ENCODE measurements at places on chromosomes 5 and 9.

GRCh38 chr9:70011366-70011765 is 32.3 kb upstream of the MAMDC2 start:
- no peak for DNase-seq

DNA sequence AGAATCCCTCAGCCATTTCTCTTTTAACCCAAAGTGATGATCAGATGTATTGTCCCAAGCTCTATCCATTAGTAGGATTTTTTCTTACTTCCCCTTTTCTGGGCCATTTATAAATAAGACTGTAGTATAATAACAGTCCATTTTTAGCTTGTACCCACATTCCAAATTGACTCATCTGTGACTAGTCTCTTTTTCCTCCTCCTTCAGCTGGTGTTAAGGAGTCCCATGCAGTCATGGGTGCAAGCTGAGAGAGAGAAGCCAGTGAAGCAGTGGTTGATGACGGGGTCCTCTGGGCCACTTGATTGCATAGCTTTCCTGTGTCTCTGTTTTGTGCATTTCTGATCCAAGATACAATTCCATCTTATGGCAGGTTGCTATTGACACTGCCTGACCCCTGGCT is 476.0 kb upstream of the CD180 start:
- DNase-seq = no peak

DNA sequence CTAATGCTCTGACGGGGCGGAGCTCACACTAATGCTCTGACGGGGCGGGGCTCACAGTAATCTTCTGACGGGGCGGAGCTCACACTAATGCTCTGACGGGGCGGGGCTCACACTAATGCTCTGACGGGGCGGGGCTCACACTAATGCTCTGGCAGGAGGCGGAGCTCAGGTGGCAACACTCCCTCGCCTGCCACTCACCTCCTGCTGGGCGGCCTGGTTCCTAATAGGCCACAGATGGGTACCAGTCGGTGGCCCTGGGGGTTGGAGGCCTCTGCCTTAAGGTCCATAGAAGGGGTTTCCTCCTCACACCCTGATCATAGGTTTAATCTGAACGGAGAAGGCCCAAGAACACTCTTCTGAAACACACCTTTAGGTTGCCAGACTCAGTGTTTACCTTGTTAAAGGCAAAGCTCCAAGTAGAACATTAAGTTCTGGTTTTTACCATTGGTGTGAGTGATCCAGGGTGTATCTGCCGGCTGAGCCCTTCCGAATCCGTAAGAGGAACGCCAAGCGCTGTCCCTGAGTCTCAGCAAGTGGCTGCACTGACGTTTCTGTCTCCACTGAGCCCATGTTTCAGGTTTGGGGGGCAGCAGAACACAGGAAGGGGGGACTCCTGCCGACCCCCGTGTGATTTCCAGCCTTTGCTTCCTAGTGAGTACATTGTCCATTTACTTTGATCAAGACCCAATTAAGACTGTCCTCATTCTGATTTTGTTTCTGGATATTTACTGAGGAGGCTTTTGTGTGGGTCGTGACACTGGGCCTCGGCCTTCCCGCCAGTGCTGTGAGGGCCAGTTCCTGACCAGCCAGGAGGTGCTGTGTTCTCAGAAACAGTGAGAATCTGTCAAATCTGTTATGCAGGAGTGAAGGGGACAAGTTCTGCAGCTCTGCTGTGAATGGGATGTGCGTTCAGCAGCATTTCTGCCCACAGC is 24.6 kb upstream of the LRRC14B start:
- DNase-seq = peak; percentile 4

GRCh38 chr5:1315018-1315708 is 20.3 kb upstream of the TERT start:
- DNase-seq = no peak

GRCh38 chr5:119840175-119840574 is 210.8 kb downstream of the FAM170A start:
- no peak for DNase-seq

DNA sequence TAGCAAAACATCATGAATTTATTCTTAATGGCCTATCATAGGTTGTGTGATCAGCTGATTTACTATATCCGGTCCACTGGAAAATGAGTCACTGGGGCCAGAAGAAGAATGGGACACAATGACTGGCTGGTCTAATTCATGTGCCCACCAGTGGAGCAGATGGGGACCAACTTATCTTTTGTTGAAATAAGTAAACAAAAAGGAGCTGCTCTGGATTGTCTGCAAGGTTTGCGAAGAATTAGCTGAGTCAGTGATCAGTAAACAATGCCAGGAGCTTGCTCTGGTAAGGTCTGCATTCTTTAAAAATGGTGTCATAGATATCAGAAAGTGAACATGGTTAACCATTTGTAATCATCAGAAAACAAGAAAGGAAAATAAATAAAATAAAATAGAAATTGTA is 128.0 kb downstream of the RASEF start:
- peak; percentile 28 for DNase-seq

DNA sequence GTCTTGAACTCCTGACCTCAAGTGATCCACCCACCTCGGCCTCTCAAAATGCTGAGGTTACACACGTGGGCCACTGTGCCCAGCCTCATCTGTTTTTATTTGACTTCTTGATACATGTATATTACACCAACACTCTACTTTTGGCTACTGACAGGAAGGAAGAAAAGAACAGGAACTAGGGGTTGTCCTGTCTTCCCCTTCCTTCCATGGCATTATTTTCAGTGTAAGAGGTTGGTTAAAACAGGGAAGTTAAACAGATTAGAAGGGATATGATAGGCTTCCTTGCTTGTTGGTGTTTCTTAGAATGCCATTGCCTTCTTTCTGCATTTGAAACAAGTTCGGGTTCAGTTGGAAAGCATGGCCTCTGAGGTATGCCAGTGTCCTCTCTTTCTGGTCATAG is 312.8 kb downstream of the NDUFS4 start:
- DNase-seq = no peak

- DNase-seq = no peak
Measured at GRCh38 chr9:134283111-134283515, 43.1 kb upstream of the RXRA start.

- no peak for DNase-seq
Measured at GRCh38 chr5:5524327-5524726, 101.8 kb downstream of the ICE1 start.

GRCh38 chr5:105849701-105850100 is 1821.0 kb downstream of the EFNA5 start:
- DNase-seq = no peak

- no peak for DNase-seq
Measured at GRCh38 chr9:121939643-121940042, 153.5 kb downstream of the TTLL11 start.
